Central memory CD4-positive, alpha-beta T cell (primary cell): ENCODE measurements at places on chromosomes 1 and 21.

- DNase-seq = no peak
Measured at GRCh38 chr1:109769330-109770078, 5.8 kb upstream of the EPS8L3 start.

- DNase-seq = no peak
Measured at GRCh38 chr1:235843461-235843961, 23.2 kb downstream of the LYST start.

DNA sequence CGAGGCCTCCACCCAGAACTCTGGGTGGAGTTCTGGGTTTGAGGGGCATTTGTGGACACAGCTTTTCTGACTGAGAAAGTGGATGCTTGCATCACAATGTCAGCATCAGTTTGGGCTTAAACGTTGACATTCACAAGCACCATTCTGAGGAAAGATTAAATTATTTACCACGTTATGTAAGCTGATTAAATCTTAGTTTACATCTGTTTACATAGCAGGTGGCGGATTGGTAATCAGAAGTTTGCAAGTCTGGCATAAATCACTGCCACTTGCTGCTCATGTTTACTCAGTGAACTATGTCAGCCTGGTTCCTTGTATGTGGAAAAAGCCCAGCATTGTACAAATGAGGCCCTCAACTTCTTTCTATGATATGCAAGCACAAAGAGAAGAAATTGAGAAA lies 310.1 kb downstream of the PAPPA2 start:
- no peak for DNase-seq

- DNase-seq = no peak
Measured at GRCh38 chr1:177411381-177411780, 240.6 kb downstream of the BRINP2 start.

DNA sequence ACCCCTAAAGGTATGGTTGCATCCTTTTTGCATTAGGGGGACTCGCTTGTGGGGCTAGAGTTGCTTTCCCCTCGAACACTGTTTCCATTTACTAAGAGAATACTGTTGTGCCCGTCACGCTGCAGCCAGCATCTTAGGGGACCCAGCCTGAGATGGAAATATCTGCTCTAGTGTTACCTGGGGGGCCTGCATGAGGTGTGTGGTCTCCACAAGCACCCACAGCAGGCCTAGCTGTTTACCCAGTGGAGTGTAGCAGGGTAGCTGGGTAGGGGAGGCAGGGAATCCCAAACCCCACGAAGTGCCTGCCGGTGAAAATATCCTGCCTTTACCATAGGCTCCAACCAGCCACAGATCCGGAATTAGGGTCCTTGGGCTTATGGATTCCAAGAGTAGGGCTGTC lies 303.6 kb downstream of the PTPRU start:
- DNase-seq = no peak

- no peak for DNase-seq
Measured at GRCh38 chr1:25643929-25644328, 27.3 kb downstream of the MAN1C1 start.

DNA sequence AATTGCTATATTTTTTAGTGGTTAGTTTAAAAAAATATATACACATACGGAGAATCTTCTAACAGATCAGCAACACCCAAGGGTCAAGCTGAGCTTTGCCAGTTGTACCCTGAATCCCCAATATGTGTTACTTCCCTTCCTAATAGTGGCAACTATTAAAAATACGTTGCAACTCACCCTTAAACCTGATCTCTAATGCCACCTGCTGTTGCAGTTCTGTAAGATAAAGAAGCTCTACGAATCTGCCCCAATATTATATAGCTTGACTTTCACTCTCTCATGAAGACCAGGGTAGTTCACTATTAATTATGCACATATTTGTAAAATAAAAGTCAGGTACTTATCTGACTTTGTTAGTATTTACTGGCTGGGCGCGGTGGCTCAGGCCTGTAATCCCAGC lies 58.4 kb downstream of the ASH1L start:
- peak; percentile 12 for DNase-seq
